ENCODE measurements at places on chromosomes 13 and 19.
A peak's percentile ranks its signal among the peaks of the same experiment; 100 is the strongest.

- no peak for DNase-seq
These were observed 6.9 kb downstream of the PINLYP start for GRCh38 chr19:43582495-43582894.

- DNase-seq: no peak
These were observed 38.1 kb downstream of the TMEM255B start for GRCh38 chr13:113796964-113797676.

DNA sequence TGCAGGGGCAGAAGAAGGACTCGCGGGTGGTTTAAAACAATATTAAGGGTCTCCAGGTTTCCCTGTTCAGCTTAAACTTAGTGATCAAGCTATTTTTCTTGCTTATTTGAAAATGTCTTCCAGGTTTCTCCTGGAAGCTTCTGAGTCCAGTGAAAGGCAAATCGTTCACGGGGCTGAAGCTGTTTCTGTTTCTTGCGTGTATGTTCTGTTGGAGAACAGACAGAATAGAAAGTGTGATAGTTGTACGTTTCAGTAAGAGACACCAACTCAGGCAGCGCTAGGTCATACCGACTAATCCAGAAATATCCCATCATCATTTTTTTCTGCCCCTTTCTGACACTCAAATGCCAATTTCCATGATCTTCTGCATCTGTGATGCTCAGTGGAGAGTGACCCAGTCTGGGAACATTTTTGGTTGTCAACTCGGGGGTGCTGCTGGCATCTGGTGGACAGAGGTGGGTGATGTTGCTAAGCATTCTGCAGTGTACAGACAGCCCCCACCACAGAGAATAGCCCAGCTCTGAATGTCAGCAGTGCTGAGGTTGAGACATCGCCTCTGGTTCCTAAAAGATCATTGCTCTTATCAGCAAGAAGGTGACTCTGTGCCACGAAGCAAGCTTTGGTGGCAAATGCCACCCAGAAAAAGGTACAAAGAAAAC, 4.3 kb downstream of the KLF2 start:
- DNase-seq: peak; percentile 61

- DNase-seq: no peak
These were observed 14.7 kb upstream of the GRAMD1A start for GRCh38 chr19:34985249-34986022.

- DNase-seq: no peak
These were observed 8.5 kb downstream of the CCDC8 start for GRCh38 chr19:46404753-46405468.

DNA sequence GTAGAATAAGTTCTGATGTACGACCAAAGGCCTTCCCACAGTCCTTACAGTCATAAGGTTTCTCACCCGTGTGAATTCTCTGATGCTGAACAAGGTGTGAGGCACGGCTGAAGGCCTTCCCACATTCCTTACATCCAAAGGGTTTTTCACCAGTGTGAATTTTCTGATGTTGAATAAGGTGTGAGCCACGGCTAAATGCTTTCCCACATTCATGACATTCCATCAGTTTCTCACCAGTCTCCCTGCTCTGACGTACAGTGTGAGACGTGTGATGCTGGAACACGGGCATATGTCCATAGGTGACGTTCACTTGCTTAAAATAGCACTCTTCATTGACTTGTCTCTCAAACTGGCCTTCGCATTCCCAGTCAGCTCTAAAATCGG, 31.0 kb upstream of the COX7A1 start:
- DNase-seq: no peak

DNA sequence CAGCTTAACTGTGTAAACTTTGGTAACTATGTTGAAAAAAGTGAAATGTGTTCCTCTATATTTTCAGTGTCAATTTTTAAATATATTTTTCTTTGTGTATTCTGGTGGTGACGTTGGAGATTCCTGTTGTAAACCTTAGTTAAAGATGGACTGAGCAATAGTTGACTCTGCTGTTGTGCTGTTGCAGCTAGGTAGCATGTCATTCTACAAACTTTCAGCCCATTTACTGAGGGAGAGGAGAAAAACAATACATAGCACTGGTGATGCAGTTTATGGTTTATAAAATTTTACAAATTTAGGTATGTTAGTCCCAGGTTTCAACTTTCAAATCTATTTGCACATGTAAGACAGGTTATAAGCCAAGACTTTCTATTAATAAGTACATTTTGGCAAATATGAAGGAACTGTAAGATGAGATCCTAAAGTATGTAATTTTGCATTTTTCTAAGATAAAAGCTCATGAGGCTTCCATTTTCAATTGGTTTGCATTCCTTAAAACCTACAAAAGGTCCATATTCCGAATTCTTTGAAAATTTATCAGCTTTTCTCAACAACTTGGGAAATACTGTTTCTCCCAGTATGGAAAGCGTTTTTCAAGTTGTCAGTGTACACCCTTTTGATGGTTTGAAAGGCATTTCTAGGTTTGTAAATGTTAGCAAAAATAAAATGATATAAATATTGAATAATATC, 1.5 kb downstream of the NDFIP2 start:
- DNase-seq: no peak

DNA sequence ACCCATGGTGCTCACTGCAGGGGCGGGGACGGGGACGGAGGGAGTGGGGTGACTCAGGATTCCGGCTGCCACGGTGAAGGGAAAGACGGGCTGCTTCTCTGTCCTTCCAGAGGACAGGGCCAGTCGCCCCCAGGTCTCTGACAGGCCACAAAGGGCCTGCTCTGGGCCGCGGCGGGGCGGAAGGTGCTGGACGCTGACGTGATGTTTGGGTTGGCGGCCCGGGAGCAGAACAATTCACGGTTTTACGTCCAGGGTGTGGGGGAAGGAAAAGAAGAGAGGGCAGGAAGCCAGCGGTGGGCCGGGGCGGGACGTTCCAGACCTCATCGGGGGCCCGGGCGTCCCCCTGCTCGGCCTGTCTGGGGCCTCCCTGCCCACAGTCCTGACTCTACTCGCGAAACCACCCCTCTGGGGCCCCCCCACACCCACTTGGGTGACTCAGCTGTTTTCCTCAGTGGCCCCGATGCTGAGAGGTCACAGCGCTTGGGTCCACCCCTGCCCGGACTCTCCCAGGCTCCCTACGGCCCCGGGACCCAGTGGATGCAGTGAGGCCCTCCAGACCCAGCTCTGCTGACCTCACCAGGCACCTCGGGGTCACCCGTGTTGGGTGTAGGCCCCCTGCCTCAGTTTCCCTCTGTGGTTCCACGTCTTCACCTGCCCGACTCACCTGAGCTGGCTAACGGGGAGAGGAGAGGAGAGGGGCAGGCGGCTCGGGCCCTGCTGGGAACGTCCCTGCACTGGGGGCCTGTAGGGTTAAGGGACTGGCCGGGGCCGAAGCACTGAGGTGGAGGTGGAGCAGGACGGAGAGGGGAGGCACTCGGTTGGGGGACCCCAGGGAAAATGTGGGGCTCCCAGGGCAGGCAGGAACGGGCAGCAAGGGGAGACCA, 29.2 kb downstream of the PIP5K1C start:
- no peak for DNase-seq

DNA sequence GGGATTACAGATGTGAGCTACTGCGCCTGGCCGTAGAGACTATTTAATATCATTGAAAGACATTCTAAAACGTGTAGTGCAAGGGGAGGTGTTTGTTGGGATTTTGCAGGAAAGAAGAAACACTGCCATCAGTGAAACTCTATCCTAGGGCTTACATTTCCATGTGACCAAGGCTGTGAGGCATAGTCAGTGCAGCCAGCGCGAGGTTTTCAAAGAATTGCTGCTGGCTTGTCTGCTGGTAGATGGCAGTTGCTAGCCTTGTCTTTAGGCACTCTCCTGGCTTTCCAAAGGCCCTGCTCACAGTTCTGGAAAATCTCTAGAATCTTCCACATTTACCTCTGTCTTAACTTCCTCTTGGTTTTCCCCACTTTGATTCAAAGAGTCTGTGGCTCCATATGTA, 77.5 kb downstream of the GPC6 start:
- no peak for DNase-seq

DNA sequence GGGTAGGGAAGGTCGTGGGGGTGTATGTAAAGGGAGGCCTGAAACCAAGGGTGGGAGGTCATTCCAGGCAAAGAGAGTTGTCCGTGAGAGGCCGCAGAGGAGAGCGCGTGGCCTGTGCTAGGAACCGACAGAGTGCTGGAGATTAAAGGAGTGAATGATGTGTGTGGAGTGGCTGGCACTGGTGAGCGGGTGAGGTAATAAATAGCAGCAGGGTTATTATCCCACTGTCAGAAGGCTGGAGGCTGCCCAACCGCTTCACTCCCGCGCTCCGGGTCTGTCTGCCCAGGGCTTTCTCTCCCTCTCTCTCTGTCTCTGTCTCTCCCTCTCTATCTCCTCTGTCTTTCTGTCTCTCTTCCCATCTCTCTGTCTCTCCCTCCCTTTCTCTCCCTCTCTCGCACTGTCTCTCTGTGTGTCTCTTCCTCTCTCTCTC, 17.4 kb downstream of the ZNF579 start:
- DNase-seq: no peak

DNA sequence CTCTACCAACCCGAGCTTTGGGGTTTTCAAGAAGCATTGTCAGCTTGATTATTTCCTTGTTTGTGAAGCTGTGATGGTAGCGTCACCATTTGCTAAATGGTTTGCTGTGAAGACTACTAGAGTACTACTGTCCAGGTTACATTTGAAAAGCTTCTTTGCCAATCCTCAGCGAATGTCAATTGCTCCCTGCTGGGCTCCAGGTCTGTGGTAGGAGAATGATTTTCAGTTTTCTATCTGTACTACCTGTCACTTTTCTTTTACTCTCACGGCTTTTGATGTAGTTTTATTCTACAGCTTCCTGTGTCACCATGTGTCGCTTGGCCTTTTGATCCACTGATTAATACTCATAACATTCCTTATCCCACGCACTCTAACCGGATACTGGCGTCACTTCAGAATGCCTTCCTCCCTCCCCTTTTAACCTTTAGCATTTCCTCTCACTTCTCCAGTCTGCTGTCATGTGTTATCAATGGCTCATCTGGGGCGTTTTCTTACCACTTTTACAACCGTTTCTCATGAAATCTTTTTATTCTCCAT, 7.5 kb upstream of the GPR183 start:
- DNase-seq: peak; percentile 62

DNA sequence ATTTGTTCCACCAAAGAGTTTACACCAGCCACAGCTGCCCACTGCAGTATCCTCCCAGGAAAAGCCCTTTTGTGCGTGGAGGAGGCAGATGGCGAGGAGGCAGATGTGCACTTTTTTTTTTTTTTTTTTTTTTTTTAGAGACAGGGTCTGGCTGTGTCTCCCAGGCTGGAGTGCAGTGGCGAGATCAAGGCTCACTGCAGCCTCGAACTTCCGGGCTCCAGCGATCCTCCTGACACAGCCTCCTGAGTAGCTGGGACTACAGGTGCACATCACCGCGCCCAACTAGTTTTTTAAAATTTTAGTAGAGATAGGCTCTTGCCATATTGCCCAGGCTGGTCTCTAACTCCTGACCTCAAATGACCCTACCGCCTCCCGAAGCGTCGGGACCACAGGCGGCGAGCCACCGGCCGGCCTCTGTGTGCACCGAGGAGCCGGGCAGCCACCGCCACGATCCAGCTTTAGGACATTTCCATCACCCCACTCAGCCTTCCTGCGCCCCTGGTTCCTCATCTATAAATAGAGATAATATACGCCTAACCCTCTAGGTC, 563 bp upstream of the PDCD5 start:
- DNase-seq: no peak

DNA sequence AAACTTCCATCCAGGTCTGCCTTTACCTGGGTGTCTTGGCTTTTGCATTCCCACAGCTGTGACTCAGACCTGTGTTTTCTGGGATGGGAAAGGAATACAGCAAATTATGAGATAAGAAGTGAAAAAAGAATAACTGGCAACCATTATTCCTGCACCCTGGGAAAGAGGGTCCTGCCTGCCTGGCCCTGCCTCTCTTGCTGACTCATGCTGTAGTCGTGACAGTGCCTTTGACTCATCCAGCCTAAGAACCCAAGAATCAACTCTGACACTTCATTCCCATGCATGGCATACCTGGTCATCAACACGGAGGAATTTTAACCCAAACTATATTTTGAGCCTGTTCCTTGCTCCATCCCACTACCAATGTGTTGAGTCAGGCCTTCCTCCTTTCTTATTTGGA, 185.4 kb upstream of the SERP2 start:
- DNase-seq: no peak

DNA sequence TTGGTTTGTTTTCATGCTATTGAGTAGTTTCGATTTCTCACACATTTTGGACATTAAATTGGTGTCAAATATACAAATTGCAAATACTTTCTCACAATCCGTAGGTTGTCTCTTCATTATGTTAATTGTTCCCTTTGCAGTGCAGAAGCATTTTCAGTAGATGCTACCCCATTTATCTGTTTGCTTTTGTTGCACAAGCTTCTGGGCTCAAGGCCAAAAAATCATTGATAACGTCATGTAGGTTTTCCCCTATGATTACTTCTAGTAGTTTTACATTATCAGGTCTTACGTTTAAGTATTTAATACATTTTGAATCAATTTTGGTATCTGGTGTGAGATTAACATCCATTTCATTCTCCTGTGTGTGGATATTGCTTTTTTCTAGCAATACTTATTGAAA, 14.0 kb upstream of the ZNF347 start:
- no peak for DNase-seq

DNA sequence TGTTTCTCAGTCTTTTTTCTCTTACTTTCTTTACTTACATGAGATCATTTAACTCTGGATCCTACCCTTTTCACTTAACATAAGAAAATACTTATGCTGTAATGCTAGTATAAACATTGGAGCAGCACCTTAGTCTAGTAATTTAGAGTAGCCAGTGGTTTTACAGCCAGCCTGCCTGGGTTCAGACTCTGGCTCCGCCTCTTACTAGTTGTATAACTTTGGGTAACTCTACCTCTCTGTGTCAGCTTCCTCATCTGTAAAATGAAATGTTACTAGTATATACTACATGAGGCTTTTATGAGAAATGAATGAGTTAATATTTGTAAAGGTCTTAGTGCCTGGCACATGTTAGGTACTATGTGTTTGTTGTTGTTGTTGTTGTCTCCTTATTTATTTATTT, 5.6 kb downstream of the CDADC1 start:
- DNase-seq: no peak

DNA sequence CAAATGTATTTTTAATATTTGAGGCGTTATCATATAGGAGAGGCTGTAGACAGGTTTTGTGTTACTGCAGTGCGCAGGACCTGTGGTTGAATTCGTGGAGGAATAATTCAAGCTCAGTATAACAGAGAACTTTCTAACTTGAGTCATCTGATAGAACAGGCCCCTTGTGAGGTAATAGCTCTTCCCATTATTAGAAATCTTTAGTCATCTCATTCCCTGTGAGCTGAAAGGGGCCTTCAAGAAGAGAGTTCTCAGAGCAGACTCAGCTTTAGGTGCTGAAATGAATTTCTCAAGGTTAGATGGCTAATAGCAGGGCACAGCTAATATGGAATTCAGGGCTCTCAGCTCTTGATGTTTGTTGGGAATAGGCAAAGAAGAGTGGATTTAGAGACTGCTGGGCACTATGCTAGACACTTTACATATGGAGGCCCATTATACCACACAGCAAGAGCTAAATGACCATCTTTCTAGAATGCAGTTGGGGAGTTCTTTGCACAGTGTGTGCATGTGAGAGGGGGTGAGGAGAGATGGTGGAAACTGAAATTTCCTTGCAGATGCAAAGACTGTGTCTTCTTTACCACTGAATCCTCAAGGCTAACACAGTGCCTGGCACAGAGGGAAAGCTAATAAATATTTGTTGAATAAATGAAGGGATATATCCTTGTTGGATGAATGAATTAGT, 89.5 kb downstream of the DGKH start:
- no peak for DNase-seq

- no peak for DNase-seq
These were observed 13.5 kb downstream of the BCL3 start for GRCh38 chr19:44762038-44762437.
